Activated CD4-positive, alpha-beta memory T cell treated with anti-CD3 and anti-CD28 coated beads for 36 hours (primary cell): ENCODE measurements at places on chromosomes 2 and 18. TPM values are rescaled to one million over a fixed set of nuclear protein-coding genes. Genes with fewer than 3 reads are reported as not detected.
A peak's percentile ranks its signal among the peaks of the same experiment; 100 is the strongest.

DNA sequence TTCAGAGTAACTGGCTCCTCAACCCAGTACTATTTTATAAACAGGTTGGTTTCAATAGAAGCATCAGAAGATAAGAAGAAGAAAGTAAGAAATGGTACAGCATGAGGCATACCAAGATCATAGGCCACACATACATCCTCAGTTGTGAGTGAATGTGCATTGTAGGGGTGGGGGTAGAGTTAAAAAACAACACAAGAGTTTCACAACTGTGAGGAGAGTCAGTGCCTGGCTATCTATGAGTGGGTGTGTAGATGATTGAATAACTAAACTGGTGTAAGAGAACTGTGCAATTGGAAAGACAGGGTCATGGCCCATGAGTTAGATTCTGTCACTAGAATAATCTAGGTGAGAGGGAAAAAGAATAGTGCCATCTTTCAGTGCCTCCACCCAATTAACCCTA is 748.2 kb upstream of the ACVR2A start:
- peak; percentile 11 for DNase-seq

- no peak for DNase-seq
Measured at GRCh38 chr2:223936862-223937326, 8.2 kb downstream of the WDFY1 start.

- DNase-seq = no peak
Measured at GRCh38 chr2:147603447-147603846, 241.4 kb upstream of the ACVR2A start.

DNA sequence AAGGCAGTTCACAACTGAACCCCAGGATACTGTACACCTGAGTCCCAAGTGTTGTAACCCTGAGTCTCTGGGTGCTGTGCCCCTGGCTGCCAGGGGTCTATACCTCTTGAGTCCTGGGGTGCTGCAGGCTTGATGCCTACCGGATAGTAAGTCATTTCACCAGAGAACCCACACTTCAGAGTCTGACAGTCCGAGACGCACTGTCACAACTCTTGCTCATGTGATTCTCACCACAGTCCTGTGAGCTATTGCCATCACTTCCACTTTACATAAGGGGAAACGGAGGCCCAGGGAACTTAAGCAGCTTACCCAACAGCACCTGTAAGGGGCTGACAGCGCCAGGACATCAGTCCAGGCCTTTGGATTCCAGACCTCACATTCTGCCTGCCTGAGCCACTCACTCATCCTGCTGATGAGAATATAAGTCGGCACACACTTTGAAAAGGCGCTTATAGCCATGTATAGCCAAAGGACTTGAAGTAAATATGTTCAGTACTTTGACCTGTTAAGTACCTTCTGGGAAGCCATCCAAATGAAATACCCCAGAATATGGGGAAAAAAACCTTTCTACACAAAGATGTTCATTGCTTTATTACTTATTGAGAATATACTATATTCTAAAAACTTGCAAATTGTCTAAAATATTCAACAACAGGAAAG is 180.7 kb upstream of the ID2 start:
- DNase-seq = no peak

DNA sequence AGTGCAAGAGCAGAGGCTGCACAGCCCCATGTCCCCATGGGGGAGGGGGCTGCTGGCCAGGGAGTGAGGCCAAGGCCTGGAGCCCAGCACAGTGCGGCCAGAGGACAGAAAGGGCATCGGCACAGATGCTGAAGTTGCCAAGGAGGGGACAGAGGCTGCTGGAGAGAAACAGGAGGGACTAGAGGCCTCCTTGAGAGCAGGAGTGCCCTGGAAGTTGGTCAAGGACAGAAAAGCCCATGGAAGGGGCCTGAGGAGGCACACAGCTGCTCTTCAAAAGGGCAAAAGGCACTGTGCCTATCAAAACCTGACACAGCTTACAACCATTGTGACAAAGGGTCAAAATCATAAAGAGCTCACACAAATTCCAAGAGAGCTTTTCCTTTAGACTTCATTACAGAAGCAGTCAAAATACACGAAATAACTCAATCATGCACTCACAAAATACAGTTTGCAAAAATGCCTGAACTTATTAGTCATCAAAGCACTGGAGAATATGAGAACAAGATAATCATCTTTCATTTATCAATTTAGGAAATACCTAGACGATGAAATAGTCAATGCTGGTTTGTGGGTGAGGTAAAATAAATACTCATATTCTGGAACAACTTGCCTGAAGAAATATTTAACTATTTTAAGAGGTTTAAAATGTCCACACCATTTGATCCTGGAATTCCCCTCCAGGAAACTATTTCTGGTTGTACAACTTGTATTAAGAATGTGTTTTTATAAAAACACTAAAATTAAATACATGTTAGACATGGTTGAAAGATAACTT is 79.6 kb downstream of the USP40 start:
- no peak for DNase-seq

DNA sequence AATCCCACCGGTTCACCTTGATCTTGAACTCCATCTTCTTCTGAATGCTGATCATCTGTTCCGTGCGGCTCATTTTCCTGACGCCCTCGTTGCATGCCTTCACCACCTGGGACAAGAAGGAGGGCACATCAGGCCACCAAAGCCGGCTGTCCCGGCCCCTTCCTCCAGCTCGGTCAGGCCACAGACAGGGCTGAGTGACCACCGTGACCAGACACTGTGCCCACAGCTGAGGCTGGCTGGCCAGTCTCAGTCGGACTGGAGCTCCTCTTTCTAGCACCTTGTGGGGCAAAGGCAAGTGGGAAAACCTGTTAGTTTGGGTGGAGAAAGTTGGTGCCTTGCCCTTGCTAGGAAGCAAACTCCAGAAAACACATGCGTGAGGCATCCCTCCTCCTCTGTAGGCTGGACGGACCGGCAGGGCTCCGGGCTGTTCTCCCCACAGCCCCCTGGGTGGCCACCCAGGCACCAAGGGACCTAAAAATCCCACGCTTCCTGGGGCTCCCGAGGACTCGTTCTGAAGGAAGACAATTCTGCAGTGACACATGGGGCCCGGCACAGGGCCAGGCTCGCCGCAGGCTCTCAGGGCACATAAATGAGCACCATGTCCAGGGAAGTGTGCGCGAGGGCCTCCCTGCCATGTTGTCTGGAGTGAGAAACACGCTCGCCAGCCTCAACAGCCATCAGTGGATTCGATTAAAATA is 15.3 kb downstream of the SNORC start:
- no peak for DNase-seq

DNA sequence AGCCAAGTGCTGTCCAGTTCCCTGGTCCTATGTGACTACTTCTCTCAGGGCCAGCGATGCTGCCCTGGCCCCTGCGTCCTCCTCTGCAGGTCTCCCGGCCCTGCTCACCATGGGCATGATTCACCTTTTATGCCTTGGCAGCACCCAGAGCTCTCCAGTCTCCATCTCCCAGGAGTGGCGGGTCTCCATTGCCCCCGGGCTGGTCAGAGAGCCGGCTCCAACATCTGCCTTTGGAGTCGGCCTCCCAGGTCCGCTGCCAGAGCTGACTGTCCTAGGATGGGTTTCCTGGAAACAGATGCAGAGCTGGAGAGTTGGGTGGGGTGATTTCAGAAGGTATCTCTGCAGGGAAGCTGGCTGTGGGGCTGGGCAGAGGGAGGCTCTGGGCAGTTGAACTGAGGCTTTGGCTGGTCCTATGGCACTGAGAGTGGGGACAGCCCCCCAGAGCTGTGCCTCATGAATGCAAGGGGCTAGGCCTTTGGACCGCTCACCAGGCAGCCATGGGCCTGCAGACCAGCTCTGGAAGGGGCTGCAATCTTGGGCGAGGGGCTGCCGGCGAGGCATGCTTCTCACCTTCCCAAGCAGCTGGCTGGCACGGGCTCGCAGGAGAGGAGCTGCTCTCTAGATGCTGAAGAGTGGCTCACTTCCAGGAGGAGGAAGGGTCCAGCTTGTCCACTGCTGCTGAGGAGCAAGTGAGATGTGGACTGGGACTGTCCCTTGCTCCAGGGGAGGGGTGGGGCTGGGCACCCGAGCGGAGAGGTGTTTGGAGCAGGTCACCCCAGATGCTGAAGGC is 59.8 kb upstream of the HS6ST1 start:
- DNase-seq = no peak

DNA sequence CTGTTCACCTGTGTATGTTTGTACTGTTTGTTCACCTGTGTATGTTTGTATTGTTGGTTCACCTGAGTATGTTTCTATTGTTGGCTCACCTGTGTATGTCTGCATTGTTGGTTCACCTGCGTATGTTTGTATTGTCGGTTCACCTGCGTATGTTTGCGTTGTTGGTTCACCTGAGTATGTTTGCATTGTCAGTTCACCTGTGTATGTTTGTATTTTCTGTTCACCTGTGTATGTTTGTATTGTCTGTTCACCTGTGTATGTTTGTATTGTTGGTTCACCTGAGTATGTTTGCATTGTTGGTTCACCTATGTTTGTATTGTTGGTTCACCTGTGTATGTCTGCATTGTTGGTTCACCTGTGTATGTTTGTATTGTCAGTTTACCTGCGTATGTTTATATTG is 14.6 kb downstream of the ADI1 start:
- no peak for DNase-seq

The LYPD1 gene
- total RNA-seq = not detected

DNA sequence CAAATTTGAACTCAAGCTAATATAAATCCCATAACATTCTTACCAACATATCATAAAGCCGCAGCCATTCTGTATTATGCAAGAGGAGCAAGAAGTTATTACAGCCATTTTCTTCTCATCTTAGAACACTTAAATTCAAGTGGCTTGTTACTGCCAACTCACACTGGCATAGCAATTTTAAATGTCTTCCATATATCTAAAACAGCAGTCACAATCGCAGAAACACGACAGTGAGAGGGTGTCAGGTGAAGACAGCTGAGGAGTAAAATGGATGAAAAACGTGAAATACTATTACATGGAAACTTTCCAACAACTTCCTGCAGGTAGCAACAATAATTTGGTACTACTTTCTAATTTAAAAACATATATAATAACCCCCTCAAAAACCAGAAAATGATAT is 17.9 kb downstream of the PPP3R1 start:
- no peak for DNase-seq

GRCh38 chr2:15293262-15293937 is 267.7 kb downstream of the NBAS start:
- DNase-seq = no peak

- no peak for DNase-seq
Measured at GRCh38 chr2:74863802-74864248, 29.9 kb downstream of the HK2 start.

DNA sequence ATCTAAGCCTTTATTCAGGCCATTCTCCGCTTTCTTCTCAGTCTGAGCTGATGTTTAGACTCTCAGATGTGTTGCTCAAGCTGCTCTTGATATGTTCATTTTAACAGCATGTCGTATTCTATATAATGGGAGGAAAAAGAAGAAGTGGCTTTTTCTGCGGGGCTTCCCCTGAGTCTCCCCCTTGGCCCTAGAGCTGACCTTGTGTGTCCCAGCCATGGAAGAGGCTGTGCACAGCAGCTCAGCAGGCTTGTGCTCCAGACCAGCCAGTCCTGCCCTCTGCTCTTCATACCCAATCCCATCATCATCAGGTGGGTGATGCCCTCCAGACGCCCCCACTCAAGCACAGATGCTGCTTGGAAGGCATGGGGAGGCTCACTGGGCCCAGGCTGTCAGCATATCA is 155.1 kb upstream of the CELF4 start:
- DNase-seq = no peak

The SPATS2L gene
- total RNA-seq = 25.4 TPM

- no peak for DNase-seq
Measured at GRCh38 chr2:149044500-149044899, 6.0 kb downstream of the LYPD6B start.

The SEMA4F gene
- total RNA-seq = 7.9 TPM

DNA sequence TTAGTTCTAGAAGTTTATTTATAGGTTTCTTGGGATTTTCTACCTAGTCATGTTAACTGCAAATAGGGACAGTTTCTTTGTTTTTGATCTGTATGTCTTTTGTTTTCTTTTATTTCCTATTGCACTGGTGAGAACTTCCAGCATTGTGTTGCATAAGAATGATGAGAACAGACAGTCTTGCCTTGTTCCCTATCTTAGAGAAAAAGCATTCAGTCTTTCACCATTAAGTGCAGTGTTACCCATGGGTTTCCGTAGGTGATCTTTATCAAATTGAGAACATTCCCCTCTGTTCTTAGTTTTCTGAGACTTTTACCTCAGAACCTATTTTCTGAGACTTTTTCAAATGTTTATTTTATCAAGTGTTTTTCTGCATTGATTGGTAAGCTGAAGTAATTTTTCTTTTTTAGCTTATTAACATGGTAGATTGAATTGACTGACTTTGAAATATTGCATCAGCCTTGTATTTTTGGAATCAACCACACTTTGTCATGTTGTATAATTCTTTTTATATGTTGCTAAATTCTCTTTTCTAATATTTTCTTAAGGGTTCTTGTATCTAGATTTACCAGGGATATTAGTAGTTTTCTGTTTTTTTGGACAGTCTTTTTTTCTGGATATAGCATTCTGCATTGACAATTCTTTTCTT is 17.2 kb downstream of the MFSD6 start:
- no peak for DNase-seq

- peak; percentile 30 for DNase-seq
Measured at GRCh38 chr2:199455545-199456382, 2.0 kb downstream of the SATB2 start.

DNA sequence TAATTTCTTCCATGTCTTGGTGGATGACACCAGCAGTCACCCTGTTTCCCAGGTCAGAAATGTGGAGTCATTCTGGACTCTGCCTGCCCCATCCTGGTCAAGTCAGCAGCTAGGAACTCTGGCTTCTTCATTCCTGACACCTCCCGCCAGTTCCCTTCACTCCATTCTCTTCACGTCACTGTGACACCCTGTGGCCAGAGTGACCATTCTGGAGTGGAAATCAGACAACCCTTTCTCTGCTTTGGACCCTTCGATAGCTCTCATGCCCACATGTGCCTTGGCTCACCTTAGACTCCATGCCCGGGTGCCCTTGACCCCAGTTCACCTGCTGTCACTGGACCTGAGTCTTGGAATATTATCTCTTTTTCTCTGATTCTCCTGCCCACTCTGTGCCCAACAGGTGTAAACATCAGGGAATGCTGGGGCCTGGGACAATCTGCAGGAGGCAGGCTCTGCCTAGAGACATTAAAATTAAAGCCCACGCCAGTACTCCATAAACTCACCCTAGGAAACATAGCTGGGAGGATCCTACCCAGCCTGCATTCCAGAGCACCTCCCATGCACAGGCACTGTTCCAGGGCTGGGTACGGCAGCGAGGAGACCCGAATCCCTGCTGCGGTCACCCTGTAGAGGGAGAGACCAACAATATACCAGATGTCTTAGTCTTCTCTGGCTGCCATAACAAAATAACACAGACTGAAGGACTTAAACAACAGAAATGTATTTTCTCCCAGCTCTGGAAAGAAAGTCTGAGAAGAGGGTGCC is 41.1 kb upstream of the FAHD2A start:
- no peak for DNase-seq

GRCh38 chr2:166410828-166411472 is 35.2 kb upstream of the SCN9A start:
- no peak for DNase-seq

- DNase-seq = no peak
Measured at GRCh38 chr2:9377461-9378097, 45.7 kb downstream of the ITGB1BP1 start.
